ENCODE measurements at places on chromosomes 13 and 19. TPM values are rescaled to one million over a fixed set of nuclear protein-coding genes. Genes with fewer than 3 reads are reported as not detected.
A peak's percentile ranks its signal among the peaks of the same experiment; 100 is the strongest.

DNA sequence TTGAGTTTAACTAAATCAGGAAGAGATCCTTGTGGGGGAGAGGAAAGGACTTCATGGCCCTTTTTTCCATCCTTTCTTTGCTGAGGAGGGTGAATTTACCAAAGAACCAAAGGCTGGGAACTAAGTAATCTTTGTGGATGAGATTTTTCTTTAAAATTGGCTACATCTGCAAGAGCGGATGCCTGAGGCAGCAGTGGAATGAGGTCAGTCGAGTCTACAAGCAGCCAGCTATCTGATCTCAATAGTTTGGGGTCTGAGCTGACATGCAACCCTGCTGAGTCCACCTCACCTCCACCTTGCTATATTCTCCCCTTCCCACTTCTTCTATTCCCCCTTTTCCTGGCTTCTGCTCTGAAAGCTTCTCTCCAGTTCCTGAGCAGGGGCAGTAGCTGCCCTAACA is 3.6 kb upstream of the DNAJC15 start:
- no peak overlapping the region for H3K4me3 ChIP-seq
- H3K4me1 ChIP-seq, result no peaks in the 10 kb centered on the region
- no peaks in the 10 kb centered on the region for H3K36me3 ChIP-seq
- H3K27me3 ChIP-seq, result no peaks in the 10 kb centered on the region

DNA sequence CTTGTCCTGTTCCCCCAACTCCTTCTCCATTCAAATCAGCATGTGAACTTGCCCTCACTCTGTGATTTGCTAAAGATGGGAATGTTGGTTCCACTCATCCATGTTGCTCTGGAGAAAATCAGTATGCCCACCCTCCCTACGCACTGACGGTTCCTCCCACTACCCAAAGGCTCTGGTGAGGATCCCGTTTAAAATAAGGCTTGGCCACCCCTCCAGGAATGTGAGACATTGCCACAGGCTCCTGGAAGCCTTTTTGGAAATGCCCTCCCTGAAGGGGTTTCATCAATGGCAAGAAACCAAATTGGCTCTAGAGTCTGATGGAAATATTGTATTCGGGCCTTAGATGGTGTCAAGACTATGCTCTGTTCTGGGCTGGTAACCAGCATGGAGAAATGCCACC is 187.3 kb downstream of the USP12 start:
- H3K36me3 ChIP-seq, result no peaks in the 10 kb centered on the region
- no peaks in the 10 kb centered on the region for H3K27me3 ChIP-seq
- H3K27ac ChIP-seq, result peak overlapping the region; percentile 73

DNA sequence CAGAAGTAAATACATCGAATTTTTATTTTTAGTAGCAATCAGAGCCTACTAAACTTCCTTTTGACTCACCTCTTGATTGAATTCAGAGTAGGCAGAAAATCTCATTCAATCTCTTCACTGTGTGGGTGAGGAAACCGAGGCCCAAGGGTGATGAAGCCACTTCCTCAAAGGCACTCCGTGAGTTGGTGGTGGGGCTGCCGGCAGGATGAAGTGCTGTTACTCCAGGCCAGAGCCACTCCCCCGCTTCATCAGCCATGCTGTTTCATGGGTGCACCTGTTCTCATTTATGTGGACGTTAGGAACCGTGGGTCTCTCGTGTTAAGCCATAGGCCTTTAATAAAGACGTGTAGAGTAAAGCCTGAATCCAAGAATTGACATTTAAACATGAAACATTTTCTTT is 13.2 kb downstream of the ING1 start:
- no peak overlapping the region for H3K27ac ChIP-seq
- no peaks in the 10 kb centered on the region for H3K36me3 ChIP-seq

DNA sequence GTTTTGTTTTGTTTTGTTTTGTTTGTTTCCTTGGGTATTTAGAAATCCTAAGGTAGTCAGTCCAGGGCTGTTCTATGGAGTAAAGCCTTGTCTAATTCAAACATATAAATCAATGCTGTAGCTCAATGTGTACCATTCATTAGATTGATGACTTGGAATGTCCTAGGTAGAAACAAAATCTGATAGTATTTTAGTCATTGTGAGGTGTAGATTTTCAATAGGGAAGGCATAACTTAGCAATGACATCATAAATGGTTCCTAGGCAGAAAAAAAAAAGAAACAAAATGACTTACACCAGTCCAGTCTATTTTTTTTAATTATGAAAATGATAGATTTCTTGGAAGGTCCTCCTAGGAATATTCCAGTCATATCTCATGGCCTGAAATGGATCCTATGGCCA is 189.9 kb downstream of the SPRY2 start:
- H3K4me1 ChIP-seq, result no peaks in the 10 kb centered on the region
- peak; percentile 12 for DNase-seq
- H3K27ac ChIP-seq, result no peak overlapping the region
- H3K36me3 ChIP-seq, result no peaks in the 10 kb centered on the region
- no peak overlapping the region for H3K4me3 ChIP-seq
- H3K27me3 ChIP-seq, result no peaks in the 10 kb centered on the region

DNA sequence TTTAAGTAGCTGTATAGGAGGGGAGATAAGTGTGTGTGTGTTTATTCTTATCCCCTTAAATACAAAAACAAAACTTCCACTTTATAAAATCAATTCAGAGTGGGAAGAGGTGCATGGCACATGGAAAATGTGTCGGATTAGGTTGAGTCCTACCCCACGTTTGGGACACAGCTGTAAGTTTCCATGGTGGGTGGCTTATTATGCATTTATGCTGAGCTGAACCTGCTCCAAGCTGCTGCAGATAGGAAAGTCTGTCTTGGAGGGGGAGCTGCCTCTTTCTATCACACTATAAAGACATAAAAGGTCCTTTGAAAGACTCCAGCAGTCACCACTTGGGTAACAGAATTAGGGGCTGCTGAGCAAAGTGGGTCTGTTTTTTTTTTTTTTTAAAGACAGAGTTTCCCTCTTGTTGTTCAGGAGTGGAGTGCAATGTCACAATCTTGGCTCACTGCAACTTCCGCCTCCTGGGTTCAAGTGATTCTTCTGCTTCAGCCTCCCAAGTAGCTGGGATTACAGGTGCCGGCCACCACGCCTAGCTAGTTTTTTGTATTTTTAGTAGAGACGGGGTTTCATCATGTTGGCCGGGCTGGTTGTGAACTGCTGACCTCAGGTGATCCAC is 15.2 kb downstream of the ACTN4 start:
- no peak overlapping the region for H3K4me3 ChIP-seq
- no peak for DNase-seq
- peak overlapping the region; percentile 41 for H3K27ac ChIP-seq
- peaks cover 71% of the 10 kb centered on the region for H3K4me1 ChIP-seq

MCF2L gene
- total RNA-seq, result not detected

CA11 gene
- total RNA-seq, result 1.6 TPM

ZSCAN1 gene
- total RNA-seq, result not detected

SIGLEC14 gene
- not detected for total RNA-seq

HCN2 gene
- total RNA-seq, result 1.8 TPM

Data from GM23248 (cell line).